ENCODE measurements at places on chromosomes 5 and 9. TPM values are rescaled to one million over a fixed set of nuclear protein-coding genes. Genes with fewer than 3 reads are reported as not detected.

DNA sequence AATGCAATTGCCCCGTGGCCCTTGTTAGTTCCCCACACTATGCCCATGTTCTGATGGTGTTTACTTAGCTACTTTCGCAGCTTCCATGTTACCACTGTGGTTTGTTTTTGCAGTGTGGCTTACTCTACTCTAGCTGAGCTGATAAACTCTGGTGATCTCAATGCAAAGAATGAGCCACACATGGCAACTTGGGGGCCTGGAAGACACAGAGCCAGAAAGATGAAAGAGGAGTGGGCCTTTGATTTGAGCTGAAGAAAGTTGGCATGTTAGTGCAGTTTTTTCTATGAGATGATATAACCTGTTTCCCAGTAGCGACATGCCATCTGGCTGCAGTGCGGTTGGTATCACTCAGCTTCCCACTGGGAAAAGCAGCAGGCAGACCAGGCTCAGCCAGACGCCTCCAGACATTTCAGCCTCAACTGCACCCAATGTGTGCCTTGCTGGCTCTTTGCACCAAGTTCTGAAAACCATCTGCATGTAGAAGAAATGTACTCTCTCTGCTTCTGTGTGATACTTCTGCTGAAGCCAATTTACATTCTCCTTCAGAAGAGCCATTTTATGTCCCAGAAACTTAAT, 329.4 kb downstream of the ARHGEF28 start:
- no peak for DNase-seq

PALM2AKAP2 gene
- total RNA-seq, result 2.0 TPM

PLCXD3 gene
- total RNA-seq, result 1.2 TPM

DNA sequence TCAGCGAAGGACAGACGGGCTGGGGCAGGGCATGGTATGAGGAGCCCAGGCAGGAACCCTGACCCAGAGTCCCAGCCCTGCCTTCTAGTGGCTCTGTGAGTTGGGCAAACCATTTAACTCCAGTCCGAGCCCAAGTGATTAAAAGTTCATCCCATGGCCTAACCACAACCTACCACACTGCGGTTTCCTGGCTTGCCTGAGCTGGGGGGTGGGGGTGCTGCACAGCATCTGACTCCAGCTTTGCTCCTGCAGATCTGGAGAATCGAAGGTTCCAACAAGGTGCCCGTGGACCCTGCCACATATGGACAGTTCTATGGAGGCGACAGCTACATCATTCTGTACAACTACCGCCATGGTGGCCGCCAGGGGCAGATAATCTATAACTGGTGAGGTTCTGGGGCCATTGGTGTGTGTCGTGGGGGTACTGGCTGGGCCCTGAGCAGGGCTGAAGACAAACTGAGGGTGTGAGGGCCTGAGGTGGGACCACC, 49.0 kb downstream of the STOM start:
- DNase-seq, result no peak

GRCh38 chr5:55450050-55450765, 84.6 kb downstream of the PLPP1 start:
- no peak for DNase-seq
